ENCODE measurements at places on chromosomes 1 and 21.

DNA sequence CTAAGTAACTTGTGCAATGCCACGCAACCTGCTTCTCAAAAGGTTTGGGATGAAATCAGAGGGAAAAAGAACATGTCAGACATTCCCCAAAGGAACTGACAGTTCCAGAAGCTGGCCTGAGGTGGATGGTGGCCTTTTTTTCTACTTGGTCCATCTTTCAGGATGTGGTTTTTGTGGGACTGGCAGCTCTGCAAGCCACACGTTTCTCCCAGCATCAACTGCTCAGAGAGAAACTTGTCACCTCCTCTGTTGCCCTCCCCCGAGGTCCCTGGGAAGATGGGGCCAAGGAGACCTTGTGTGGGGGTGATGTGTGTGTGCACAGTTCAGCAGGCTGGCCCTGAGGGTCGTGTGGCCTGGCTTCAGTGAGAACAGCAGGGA is 2.5 kb upstream of the DHRS3 start:
- DNase-seq = peak; percentile 30

GRCh38 chr1:44559330-44559729 is 115.0 kb downstream of the TMEM53 start:
- no peak for DNase-seq

GRCh38 chr21:19995253-19995652 is 1003.0 kb upstream of the NCAM2 start:
- DNase-seq = no peak

- no peak for DNase-seq
These were observed 19.6 kb downstream of the KANK4 start for GRCh38 chr1:62299426-62300200.

DNA sequence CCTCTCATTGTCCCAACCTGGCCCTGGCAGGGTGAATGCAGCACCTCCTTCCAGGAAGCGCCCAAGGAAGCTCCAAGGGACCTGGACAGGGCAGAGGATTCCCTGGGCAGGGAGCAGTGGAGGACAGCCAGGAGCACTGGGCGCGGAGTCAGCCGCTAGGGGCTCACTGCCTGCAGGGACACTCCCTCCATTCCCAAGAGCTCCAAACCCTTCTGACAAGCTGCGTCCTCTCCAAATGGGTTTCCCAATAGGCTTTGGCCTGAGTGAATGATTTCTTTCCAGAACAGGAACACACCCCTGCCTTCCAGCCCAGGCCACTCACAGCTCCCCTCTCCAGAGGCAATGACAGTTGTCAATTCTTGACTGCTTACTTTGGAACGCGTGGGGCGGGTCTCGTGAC is 128.5 kb upstream of the EDN2 start:
- DNase-seq = no peak

DNA sequence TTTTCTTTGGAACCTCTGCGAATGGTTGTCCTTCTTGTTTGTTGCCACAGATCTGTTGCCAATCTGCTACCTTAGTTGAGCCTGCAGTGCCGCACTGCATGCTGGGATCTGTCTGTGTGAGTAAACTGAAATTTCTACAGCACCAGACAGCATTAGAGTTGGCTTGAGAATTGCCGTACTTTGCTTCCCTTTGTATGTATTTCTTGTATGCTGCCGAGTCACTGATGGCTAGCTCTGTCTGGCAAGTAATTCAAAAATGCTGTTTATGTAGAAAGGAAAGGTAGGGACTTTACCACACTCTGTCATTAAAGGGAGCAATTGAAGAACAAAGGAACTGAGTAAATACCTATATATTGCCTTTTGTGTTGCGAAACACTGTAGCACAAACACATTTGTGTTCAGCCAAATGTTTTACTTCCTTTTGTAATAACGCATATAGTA is 857.4 kb downstream of the USP25 start:
- DNase-seq = peak; percentile 80

DNA sequence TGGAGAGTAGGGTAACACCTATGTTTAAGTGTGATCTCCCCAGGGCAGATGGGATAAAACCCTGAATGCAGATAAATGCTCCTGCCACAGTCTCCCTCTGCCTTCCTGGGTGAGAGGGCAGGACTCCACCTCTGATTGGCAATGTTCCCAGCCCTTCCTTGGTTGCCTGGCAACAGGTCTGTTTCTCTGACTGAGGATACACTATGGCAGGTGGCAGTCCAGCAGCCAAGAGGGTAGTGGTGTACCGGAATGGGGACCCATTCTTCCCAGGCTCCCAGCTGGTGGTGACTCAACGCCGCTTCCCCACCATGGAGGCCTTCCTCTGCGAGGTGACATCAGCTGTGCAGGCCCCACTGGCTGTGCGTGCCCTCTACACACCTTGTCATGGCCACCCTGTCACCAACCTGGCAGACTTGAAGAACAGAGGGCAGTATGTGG is at the start of gene DCDC2B:
TSS of gene DCDC2B (plus strand) at position 199 of the 438 bp plus-strand sequence. CDS start at position 204, 5 bp downstream.
- DNase-seq = no peak

GRCh38 chr1:3290915-3291314 is 163.6 kb upstream of the ARHGEF16 start:
- DNase-seq = no peak

- DNase-seq = no peak
These were observed 423.9 kb downstream of the PTBP2 start for GRCh38 chr1:97145321-97145956.

DNA sequence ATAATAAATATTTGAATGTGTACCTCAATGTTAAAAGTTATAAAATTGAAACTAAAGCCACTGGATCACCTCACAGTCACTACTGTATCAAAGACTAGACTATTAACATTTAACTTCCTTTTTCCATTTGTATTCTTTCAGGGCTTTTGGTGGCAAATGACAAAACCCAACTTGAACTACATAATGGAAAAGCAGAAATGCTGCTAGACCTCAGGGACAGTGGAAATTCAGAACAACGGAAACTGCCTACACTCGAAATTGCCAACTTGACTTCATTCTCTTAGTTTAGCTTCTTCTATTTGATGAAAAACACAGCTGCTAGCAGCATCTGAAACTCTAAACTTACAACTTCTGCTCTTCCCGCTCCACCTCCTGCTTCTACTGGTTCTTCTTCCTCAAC is 34.9 kb upstream of the NTNG1 start:
- no peak for DNase-seq

DNA sequence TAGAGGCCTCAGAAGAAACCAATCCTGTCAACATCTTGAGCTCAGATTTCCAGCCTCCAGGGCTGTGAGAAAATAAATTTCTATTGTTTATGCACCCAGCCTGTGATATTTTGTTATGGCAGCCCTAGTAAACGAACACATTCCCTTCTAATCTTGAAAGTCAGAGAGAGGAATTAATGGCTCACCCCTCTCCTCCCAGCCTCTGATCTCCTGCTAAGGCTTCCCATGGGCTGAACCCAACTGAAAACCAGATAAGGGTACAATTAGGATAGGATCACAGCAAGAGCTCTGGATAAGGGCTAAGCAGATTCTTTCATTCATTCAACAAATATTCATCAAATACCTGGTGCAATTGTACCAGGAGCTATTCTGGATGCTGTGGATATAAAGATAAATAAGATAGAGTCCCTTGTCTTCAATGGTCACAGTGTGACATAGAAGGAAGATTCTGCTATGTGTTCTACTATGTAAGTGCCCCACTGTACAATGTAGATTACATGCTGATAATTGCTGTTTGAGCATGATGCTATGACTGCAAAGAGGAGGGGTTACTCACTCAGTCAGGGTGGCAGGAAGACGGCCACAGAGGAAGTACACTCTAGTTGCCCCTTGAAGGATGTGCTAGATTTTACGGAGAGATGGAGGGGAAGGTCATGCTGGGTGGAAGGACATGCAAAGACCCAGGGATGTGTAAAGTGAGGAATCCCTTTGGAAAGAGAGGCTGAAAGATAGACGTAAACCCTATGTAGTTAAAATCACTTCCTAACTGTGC is 203.3 kb upstream of the JUN start:
- DNase-seq = no peak

DNA sequence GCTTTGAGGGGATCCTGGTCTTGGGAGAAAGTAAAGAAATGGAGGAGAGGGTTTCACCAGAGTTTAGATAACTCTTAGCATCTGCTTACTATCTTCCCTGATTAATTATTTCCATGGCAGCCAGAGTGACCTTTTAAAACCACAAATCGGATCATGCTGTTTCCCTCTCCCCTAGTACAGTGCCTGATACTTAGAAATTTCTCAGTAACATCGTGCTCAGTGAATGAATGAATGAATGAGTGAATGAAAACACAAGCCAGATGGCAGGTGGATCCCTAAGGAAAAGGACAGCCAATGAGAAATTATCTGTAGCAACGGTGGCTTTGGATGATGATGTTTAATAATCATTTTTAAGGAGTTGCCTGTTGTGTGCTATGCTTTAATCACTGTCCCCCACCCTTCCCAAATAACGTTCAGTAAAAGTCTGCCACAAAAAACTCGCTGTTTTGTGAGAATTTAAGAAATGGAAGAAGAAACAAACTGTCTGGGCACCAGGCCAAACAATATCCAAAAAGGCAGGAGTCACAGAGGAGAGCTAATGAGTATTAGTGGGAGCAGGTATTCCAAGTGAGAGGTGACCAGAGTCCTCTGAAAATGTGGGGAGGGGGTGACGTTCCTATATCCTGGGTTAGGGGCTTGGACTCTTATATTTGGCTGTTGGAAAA is 737 bp upstream of the SMAP2 start:
- no peak for DNase-seq
